ENCODE measurements at places on chromosomes 11 and 22.

GRCh38 chr22:49107961-49108530 is 719.6 kb downstream of the BRD1 start:
- no peak for DNase-seq

DNA sequence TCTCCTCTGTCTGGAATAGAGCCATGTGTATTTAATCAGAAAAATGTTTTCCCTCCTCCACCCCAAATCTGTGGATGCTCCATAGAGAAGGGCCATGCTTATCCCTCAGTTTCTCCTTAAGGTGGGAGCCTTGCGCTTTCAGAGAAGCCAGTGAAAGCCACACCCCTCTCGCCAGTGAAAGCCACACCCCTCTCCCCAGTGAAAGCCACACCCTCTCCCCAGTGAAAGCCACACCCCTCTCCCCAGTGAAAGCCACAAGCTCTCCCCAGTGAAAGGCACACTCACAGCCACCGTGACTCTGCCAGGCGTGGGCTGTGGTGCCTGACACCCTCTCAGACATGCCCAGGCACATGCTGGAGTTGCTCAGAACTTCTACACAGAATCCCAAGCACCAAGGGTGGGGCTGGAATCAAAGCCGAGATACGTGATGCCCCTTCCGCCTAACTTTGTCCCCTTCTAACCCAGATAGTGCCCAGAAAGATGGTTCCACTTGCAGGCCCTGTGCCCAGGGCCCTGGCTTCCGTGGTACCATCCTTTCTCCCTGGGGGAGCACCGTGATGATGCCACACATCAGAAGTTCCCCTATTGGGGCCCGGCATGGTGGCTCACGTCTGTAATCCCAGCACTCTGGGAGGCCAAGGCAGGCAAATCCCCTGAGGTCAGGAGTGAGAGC is 16.5 kb upstream of the PRR5 start:
- DNase-seq: no peak

GRCh38 chr11:14898355-14898754 is 6.3 kb upstream of the CYP2R1 start:
- DNase-seq: no peak

GRCh38 chr22:43812149-43812842 is at the start of gene EFCAB6:
Gene EFCAB6, minus strand, starts transcription at chr22:43812305. Its CDS starts 29,987 bp downstream, at chr22:43782318.
- DNase-seq: peak; percentile 86

DNA sequence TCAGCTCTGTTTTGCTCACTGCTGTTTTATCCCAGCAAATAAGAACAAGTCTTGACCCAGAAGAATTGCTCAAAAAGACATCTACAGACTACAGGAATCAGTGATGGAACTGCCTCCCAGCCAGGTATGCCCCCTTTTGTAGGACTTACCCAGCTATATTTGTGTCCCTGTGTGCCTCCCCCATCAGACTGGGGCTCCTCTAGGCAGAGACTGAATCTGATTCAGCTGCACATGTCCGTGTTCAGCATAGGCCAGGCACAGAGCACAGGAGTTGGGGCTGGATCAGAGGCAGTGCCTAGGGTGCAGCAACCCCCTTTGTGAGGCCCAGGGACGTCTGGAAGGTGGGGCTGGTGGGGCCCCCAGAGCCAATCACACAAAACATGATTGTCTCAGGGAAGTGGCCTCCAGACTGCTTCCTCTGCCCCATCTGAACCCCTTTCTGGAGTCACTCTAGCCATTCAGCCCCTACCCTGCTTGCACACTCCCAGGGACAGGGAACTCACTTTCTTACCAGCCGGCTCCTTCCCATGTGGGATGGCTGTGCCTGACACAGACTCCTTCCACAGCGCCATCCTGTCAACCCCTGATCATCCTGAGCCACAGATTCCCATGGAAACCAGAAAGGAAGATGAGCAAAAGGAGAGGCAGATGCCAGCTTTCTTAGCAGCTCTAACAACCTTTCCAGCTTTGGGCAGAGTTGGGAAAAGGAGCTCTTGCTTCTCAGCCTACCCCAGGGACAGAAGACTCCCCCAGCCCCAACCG is 24.8 kb downstream of the PDE2A start:
- DNase-seq: no peak

DNA sequence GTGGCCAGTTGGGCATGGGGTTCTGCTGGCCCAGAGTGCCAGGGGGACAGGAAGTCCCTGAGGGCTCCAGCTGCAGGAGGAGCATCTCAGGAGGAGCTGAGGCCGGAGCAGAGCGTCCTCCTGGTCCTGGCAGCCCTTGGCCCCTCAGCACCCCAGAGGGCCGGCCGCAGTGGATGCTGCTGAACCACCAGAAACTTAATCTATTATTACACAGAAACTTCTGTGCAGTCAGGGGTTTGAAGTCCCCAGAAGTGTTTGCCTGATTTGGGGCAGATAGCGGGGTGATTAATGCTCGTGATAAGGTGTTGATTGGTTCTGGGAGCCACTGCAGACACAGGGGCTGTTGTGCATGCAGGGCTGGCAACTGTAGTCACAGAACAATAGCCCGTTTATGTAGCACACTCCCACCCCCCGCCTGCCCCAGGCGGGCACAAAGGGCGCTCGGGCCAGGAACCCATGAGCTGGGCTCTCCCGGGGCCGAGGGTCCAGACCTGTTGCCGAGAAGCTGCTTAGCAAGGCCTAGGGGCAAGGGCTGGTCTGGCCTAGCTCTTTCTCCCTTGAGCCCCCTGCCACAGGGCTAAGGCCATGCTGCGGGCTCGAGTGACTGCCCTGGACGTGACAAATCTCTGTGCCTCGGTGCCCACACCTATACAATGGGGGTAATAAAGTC is 29.0 kb upstream of the KCNQ1OT1 start:
- no peak for DNase-seq
